ENCODE measurements at places on chromosomes 13 and 19. TPM values are rescaled to one million over a fixed set of nuclear protein-coding genes. Genes with fewer than 3 reads are reported as not detected.

Gene ZSCAN4
- not detected for total RNA-seq

Gene SBNO2
- 95.4 TPM for total RNA-seq

Gene NANOS3
- not detected for total RNA-seq

Gene EGLN2
- total RNA-seq = 152 TPM

Gene FGF21
- not detected for total RNA-seq

Gene ATP4B
- total RNA-seq = not detected

Gene DAND5
- 0.25 TPM for total RNA-seq

Gene C2CD4C
- 0.14 TPM for total RNA-seq

Gene CCDC122
- total RNA-seq = 0.84 TPM

Gene B3GNT8
- total RNA-seq = 2.0 TPM

Gene DMAC2
- total RNA-seq = 42.0 TPM

Gene BCL3
- total RNA-seq = 34.9 TPM

Gene PODNL1
- 0.50 TPM for total RNA-seq

Gene ONECUT3
- total RNA-seq = not detected

Gene CYP4F2
- not detected for total RNA-seq

Gene CEACAM16
- not detected for total RNA-seq

Gene KL
- total RNA-seq = 0.20 TPM

Gene TMEM221
- total RNA-seq = not detected

Gene RYR1
- 1.2 TPM for total RNA-seq

Gene MIA
- not detected for total RNA-seq

Data from activated naive CD4-positive, alpha-beta T cell treated with anti-CD3 and anti-CD28 coated beads, Interleukin-2, amount 10 ng/mL, durations not matched to agents 5 hours and 36 hours (primary cell).